ENCODE measurements at places on chromosomes 1 and 21.

- no peak for DNase-seq
Observed at GRCh38 chr1:235051521-235051920, 77.1 kb downstream of the TOMM20 start.

DNA sequence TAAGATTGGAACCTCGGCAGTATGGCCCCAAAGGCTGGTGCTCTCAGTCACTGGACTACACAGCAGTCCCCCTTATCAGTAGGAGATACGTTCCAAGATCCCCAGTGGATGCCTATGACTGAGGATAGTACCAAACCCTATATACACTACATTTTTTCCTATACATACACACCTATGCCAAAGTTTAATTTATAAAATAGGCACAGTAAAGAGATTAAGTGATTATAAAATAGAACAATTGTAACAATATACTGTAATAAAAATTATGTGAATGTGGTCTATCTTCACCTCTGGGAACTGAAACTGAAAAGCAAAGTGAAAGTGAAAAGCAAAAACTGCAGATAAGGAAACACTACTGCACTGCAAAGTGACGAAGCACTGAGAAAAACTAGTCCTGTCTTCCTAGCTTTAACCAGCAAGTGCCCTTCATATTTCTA is 96.8 kb downstream of the INTS7 start:
- DNase-seq = no peak

- DNase-seq = no peak
Observed at GRCh38 chr1:11207898-11208611, 18.9 kb downstream of the ANGPTL7 start.

DNA sequence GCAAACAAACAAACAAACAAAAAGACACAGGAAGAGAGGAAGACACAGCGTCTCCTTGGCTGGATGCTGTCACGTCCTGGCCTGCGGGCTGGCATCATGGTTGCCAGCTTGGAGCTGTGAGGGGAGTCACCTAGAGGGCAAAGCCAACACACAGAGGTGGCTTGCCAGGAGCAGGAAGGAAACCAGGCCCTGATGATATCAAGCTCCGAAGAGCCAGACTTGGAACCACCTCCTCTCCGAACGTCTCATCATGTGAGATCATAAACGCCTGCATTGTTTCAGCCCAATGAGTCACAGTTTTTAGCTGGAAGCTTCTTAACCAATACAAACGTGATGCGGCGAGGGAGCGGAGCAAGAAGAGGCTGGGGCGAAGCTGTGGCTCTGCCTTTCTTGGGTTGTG is 8.7 kb downstream of the PLA2G2D start:
- no peak for DNase-seq

DNA sequence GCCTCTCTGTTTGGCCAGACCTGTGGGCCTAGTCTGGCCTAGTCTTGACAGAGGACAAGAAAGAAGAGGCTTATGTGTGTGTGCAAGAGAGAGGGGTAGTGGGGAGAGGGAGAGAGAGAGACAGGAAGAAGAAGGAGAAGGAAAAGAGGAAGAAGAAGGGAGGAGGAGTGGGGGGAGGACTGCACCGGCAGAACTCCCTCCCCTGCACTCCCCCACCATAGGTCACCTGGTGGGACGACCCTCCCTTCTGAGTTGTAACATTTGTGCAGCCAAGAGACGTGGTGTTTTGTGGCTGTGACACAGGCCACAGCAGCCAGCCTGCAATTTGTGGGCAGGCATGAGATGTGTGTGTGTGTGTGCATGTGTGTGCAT is 4.3 kb downstream of the INAVA start:
- no peak for DNase-seq

- DNase-seq = no peak
Observed at GRCh38 chr1:94218332-94218731, 19.1 kb downstream of the ARHGAP29 start.

- peak; percentile 41 for DNase-seq
Observed at GRCh38 chr1:204445860-204446412, 34.3 kb upstream of the PPP1R15B start.

GRCh38 chr1:167656657-167657056 is 26.6 kb downstream of the RCSD1 start:
- no peak for DNase-seq

DNA sequence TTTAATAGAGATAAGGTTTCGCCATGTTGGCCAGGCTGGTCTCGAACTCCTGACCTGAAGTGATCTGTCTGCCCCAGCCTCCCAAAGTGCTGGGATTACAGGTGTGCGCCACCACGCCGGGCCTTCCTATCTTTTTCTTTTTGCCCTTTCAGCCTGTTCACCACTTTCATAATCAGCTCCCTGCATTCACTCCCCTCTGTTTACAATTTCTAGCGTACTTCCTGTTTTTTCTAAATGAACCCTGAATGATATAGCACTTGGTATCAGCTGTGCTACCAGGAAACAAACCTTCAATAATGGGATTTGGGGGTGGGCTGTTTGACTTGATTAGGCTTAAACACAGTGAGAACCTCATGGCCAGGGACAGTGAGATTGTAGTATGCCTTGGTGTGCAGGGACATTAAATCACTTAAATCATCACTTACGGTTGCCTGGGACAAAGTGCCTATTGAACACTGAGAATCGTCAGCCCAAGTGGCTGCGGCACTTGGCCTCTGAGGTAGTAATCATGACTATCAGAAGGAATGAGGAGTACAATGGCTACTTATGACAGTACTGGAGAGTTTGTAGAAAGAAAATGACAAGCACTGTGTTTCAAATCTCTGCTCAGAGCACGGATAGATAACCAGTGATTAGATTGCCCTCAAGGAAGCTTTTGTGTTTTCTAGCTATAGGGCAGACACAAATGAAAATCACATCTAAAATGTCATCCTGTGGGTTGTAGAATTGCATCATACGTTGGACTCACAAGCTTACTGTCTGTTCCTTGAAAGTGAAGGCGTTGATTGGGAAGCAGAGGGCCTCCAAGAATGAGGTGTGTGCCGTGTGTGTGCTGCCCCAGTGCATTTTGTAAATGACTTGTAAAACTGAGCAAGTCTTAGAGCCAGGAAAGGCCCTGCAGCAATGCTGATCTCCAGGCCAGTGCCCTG is 661.8 kb downstream of the MATN1 start:
- DNase-seq = no peak

DNA sequence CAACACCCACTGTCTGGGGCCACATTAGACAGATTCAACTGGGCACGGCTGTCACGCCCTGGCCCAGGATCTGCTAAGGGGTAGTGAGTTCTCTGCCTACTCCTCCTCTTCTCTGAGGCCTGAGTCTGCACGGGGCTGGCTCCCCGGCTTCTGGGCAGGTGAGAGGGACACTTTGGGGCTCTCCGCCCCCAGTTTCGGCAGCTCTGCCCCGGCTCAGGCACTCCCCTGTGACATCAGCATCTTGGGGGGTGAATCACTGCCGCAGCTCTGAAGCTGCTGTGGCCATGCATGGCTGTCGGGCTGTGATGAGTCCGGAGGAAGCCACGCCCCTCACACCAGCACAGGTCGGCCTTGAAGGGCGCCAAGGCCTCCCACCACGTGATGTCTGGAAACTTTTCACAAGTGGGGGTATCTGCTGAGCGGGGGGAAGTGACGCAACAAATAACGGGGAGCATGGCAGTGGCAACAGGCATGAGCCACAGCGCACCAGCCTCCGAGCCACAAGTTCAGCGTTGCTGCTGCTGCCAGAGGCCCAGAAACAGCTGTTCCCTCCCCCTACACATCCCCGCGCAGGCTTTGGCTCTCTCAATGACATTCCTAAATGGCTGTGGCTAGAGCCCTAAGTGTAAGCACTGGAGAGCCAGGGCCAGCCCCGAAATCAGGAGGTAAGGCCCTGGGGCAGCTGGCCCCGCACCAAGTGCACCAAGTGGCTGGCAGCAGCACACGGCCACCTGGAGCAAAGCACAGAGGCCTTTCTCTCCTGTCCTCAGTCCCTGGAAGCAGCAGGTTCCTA is 26.3 kb downstream of the ZBTB17 start:
- peak; percentile 64 for DNase-seq

DNA sequence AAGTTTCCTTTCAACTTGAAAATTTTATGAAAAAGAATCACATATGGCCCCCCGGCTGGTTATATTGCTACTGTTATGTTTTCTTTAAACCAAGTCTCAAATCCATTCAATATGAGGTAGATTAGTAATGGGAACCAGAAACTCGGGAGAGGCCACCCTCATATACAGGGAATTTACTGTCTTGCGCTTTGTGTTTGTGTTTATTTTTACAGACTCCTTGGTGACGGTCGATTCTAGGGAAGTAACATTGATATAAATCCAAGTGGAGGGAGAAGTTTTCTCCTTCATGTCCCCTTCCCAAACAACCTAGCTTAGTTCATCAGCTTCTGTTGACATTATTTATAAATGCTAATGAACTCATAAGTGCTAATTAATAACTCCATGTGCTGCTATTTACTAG is 163.5 kb upstream of the LMO4 start:
- DNase-seq = no peak

- no peak for DNase-seq
Observed at GRCh38 chr1:15201849-15202551, 45.0 kb upstream of the FHAD1 start.

DNA sequence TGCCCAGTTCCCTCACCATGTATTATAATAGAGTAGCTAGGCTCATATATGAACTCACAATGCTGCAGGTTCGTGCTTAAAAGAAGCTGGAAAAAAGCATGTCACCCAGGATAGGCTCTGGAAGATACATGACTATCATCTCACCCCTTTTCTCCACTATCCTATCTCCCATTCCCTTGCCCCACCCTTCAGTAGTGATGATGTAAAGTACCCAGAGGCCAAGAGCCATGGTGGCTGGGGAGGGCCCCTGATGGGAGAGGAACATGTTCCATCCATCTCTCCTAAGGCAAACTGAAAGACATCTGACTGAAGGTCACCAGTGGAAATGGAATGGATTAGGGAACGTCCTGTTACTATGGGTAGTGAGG is 20.3 kb upstream of the RBBP5 start:
- no peak for DNase-seq

- DNase-seq = no peak
Observed at GRCh38 chr1:117561551-117561950, 44.3 kb upstream of the TENT5C start.

- DNase-seq = peak; percentile 91
Observed at GRCh38 chr1:39954870-39955546, at the start of gene MFSD2A. Gene MFSD2A, plus strand, starts transcription at chr1:39955145. Its CDS starts 148 bp downstream, at chr1:39955293.

GRCh38 chr1:40476924-40477677 is at the start of gene ZFP69:
Gene ZFP69, plus strand, starts transcription at chr1:40477290. Its CDS starts 2,072 bp downstream, at chr1:40479362.
- DNase-seq = peak; percentile 11

- no peak for DNase-seq
Observed at GRCh38 chr1:67850611-67851075, 17.4 kb upstream of the GNG12 start.

- DNase-seq = no peak
Observed at GRCh38 chr1:205963352-205964155, 20.3 kb upstream of the SLC26A9 start.

DNA sequence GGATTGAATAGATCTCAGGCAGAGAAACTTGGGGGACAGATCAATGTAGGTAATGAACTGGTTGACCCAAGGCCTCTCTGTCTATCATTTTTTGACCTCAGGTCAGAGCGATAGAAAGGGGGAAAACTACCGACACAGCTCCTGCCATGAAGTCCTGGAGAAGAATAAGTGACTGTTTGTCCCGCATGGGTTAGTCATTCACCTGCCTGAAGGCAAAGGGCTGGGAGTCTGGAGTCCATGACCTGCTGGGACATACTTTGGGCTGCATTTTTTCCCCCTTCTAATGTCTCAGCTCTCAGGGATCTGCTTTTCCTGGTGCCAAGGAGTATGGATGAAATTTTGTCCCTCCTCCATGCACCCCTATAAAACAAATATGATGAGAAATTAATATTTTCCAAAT is 1.6 kb upstream of the ROR1 start:
- DNase-seq = no peak

GRCh38 chr1:89298461-89298860 is 25.8 kb upstream of the GBP5 start:
- no peak for DNase-seq

GRCh38 chr1:58573705-58574591 is 3.1 kb downstream of the TACSTD2 start:
- peak; percentile 9 for DNase-seq

DNA sequence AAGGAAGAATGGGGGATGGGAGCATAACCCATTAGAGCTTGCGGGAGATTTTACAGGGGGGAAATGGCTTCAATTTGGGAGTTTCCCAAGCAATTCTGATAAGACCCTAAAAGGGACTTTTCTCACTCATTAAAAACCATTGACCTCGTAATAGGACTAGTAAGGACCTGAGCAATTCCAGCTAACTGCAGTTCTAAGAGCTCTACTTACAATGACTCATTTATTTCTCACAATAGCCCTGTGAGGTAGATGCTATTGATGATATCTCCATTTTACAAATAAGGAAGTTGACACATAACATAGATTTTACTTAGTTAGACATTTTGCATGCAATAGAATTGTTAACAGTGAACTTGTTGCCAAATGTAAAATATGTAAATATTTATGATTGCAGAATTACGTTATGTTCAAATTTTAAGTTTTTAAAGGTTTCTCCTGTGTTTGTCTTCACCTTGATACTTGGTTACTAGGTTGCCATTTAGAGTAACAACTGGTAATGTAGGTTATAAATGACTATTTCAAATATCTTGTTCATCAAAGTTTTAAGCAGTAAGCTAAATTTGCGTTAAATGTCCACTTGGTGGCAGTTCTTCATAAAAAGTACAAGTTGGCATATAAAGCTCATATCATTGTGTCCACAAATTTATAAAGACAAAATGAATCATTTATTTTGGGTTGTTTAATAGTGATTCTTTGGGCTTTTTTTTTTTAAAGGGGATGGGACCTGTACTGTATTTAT is 182.0 kb downstream of the PLA2G4A start:
- DNase-seq = no peak

GRCh38 chr1:16015960-16016901 is 1.6 kb downstream of the HSPB7 start:
- DNase-seq = no peak

GRCh38 chr1:211614615-211615014 is 35.7 kb upstream of the SLC30A1 start:
- DNase-seq = no peak

DNA sequence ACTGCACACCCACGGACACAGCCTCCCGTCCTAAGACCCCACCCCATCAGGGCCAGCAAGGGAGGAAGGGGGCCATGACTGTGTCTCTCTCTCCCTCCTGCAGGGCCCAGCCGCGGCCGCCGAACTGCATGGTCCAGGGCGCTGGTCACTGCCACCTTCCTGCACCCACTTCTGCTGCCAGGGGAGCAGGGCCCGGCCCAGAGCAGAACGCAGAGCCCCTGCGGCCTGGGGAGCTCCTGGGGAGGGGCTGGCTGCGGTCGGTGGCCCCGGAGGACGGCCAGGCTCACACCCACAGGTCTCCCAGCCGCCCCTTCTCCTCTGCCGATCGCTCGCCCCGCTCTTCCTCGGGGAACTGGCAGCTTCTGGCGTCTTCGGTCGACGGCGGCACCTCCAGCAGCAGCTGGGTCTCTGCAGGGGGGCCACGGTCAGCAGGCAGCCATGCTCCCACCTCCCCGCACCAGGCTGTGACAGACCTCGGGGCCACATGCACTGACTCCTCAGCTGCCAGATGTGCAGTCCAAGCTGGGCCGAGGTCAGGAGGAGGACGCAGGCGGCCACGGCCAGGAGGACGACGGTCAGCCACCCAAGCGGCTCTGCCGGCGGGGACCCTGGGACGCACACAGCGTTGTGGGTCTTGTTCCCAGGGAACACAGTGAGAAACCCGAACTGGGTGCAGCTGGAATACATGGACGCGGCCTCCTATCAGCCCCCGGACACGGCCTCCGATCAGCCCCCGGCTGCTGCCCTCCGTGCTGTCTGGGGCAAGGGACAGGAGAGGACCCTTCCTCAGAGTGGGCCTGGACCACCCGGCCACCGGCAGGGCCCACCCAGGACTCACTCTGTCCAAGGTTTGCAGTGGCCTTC is 2.6 kb downstream of the TNFRSF18 start:
- no peak for DNase-seq

Data from stimulated activated CD4-positive, alpha-beta T cell treated with anti-CD3 and anti-CD28 coated beads, Interleukin-1b, Interleukin-23, amount 100 ng/mL, for 24 hours (primary cell).